ENCODE measurements at places on chromosomes 6 and 20.

- DNase-seq, result peak; percentile 17
Measured at GRCh38 chr6:161575523-161576254, 301.8 kb upstream of the AGPAT4 start.

DNA sequence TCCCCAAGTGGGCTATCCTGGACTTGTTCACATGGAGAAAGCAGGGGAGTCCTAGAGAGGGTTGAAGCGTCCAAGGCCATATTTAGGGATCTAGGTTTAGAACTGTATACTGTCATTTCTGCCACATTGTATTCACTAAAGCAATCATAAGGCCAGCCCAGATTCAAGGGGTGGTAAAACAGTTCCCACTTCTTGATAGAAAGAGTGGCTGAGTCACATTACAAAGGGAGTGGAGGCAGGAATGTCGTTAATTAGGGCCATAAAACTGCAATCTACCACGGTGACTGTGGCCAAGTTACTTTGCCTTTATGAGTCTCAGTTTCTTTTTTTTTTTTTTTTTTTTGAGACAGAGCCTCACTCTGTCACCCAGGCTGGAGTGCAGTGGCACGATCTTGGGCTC lies 7.4 kb upstream of the UBR2 start:
- DNase-seq, result no peak

DNA sequence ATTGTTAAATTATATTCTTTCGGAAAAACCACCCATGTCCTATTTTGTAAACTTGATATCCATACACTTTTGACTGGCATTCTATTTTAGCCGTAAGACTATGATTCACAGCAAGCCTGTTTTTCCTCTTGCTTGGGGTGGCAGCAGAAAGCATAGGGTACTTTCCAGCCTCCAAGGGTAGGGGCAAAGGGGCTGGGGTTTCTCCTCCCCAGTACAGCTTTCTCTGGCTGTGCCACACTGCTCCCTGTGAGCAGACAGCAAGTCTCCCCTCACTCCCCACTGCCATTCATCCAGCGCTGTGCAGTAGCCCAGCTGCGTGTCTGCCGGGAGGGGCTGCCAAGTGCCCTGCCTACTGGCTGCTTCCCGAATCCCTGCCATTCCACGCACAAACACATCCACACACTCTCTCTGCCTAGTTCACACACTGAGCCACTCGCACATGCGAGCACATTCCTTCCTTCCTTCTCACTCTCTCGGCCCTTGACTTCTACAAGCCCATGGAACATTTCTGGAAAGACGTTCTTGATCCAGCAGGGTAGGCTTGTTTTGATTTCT lies 2.1 kb upstream of the ESR1 start:
- no peak for DNase-seq

DNA sequence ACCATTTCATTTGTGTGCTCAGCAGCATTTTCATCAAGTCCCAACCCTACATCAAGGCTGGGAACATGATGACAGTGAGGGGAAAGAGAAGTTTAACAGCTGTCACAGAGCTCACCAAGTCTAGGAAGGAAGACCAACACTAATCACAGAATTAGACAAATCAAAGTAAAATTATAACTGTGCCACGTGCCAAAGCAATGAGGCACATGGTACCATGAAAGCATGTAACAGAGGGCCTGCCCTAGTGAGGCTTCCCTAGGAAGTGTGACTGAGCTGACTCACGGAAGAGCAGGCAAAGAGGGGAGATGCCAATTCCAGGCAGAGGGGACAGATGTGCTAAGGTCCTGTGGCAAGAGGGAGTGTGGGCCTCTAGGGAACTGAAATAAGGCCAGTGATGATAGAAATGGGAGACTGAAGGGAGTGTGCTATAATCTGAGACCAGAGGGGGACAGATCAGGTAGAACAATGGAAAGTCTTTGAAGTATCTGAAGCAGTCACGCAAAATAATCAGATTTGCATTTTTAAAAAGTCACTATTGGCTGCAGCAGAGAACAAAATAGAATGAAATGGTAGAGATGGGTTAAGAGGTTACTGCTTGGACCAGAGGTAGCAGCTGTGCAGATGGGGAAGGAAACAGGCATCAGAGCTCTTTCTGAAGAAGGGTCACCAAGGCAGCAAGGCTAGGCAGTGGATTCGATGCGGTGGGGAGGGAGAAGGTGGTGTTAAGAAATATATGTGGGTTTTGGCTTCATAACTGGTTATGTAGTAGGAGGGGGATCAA lies 86.8 kb downstream of the GPR6 start:
- DNase-seq, result no peak

GRCh38 chr6:110408901-110409300 lies 6.5 kb downstream of the DDO start:
- DNase-seq, result peak; percentile 42

GRCh38 chr6:141653590-141653989 lies 479.1 kb upstream of the GJE1 start:
- no peak for DNase-seq

Data from iPS-NIHi11 (cell line).